CD4-positive, alpha-beta T cell treated with Interleukin-15 for 4 hours (primary cell): ENCODE measurements at places on chromosomes 12 and 14.

DNA sequence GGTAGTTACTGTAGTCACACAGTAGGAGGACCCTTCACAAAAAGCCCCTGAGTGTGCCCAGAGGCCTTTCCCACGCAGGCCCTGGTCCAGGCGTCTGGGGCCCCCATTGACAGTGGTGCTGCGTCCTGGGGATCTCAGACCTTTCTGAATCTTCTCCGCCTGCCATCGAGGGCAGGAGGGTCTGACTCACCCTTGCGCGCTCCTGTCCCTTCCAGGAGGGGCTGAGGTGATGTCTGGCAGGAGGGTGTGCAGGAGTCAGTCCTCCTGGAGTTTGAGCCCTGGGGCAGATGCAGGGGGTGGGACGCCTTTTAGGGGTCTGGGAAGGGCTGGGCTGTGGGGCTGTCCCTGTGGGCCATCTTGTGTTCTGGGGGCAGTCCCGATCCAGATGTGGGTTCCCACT, 386.8 kb downstream of the TMEM121 start:
- no peak for DNase-seq

- DNase-seq = no peak
Observed at GRCh38 chr14:54106661-54107377, 150.2 kb upstream of the BMP4 start.

DNA sequence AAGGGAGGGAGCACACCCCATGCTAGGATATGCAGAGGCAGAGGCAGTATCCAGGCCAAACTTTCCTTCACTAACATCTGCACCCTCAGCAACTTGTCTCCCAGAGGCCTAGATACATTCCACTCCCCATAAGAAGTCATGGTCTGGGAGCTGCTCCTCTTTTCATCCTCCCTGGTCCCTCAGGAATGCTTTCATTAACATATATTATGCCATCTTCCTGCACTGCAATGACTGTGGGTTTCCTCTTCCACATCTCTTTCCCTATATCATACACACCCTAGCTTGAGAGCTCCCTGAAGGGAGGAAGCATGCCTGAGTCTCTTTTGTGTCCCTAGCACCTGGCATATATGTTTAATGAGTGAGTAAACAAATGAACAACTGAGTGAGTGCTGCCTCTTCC, 8.6 kb downstream of the DDN start:
- no peak for DNase-seq

GRCh38 chr12:9064201-9064814, 51.4 kb downstream of the A2M start:
- peak; percentile 45 for DNase-seq
